ENCODE measurements at places on chromosomes 3 and 15.

DNA sequence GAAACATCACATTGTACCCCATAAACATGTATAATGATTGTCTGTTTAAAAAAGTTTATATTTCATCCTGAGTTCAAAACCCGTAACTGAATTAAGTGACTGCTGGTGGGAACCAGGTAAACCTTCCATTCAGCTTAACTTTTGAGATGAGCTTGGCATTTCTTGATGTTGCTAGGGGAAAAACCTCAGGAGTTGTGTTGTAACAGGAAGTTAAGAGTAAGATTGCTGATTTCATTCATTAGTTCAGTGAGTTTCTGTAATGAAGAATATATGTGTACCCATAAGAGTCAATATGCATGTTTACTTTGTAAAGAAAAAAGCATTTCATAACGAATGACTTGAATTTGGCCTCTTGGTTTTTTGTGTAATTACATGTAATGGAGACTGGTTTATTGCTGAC, 32.5 kb downstream of the CTSH start:
- no peak for DNase-seq

DNA sequence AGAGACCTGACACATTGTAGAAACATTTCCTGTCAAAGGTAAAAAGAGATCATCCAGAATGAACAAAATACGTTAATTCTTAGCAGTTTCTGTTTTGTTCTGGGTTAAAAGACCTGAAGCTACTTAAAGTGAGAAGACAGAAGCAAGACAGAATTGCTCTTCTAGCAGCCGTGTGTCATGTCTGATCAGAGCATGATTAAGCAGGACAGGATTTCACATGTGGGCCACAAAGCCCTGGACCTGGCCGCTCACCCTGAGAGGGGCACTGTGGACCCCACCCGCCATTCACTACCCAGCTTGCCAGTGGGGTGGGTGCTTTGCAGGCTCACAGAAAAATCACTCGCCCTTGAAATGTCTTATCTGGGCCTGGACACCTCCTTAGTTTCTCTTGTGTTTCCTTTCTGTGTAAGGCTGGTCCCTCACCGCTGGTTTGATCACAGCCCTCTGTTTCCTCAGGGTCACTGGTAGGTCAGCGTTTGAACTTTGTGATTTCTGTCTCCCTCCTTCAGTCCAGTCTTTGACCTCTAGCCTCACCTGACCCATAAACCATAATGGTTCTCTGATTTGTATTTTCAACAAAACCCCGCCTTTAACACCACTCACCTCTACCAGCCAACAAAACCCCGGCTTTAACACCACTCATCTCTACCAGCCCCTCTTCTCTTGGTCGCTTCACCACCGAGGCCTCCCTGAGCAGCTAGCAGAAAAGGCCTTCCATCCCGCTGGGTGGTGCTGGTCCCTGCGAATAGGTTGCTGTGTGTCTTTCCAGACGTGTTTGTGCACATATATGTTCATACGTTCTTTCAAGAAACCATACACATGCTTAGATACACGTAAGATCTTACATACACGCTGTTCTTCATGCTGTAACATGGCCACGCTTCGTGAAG, 185.0 kb downstream of the OR4M2 start:
- no peak for DNase-seq

DNA sequence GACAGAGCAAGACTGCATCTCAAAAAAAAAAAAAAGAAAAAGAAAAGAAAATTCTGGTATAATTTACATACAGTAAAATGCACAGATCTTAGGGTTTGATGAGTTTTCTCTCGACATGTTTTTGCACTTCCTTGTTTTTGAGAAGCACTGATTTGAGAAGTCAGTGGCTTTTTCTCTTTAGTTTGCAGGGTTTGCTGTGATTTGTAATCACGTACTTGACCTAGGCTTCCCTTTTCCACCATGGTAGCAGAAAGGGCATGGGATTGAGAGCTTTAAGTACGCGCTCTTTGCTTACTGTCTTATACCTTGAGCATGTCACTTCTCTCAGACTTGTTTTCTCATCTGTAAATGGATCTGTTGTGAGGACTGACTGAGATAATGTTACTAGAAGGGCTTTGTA, 4.1 kb downstream of the VHL start:
- no peak for DNase-seq

- DNase-seq = no peak
Measured at GRCh38 chr3:45640091-45640507, 45.5 kb downstream of the LIMD1 start.

- no peak for DNase-seq
Measured at GRCh38 chr3:51819709-51820406, 40.8 kb upstream of the IQCF6 start.

DNA sequence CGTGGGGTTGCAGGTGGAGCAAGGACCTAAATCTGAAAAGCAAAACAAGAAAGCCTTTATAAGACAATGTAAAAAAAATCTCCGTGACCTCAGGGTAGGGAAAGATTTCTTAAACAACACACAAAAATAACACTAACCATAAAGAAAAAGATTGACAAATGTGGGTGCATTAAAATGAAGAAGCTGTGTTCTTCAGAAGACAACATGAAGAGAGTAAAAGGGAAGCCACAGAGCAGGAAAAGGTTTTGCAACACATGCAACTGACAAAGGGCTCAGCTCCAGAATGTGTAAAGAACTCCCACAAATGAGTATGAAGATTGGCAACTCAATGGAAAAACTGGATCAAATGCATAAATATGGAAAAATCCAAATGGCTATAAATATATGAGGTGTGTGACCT, 74.2 kb downstream of the MAGEF1 start:
- DNase-seq = no peak

Measured in foreskin fibroblast (primary cell).